ENCODE measurements at places on chromosomes 2 and 18. TPM values are rescaled to one million over a fixed set of nuclear protein-coding genes. Genes with fewer than 3 reads are reported as not detected.

- DNase-seq, result no peak
These were observed 71.2 kb upstream of the RBM44 start for GRCh38 chr2:237727363-237727762.

DNA sequence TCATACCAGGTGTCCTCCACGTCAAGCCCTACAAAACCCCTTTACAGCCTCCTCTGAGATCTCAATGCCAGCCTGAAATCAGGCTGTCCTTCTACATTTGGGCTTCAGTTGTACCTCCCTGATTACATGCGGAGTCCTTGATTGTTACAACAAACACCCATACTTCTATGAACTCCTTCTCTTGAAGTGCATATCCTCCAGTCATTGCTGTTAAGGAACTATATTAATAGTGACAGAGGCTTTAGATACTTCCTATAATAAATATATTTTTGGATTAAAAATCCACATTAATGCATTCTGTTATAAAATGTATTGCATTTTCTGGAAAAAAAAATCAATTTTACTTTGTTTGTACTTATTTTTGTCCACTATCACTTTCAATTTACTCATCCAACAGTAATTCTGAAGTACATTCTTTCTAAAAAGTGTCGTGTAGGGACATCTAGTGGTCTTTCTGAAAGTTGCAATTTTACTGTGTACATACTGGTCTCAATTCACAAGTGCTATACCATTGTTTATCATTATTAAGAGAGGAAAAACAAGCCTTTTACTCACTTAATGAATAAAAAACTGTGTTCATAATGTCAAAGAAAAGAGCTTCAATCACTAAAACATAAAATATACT, 316.4 kb downstream of the DSEL start:
- no peak for DNase-seq

GRCh38 chr18:68035774-68036522, 519.4 kb upstream of the DSEL start:
- no peak for DNase-seq

- DNase-seq, result no peak
These were observed 47.7 kb downstream of the SERTAD2 start for GRCh38 chr2:64605991-64606478.

DNA sequence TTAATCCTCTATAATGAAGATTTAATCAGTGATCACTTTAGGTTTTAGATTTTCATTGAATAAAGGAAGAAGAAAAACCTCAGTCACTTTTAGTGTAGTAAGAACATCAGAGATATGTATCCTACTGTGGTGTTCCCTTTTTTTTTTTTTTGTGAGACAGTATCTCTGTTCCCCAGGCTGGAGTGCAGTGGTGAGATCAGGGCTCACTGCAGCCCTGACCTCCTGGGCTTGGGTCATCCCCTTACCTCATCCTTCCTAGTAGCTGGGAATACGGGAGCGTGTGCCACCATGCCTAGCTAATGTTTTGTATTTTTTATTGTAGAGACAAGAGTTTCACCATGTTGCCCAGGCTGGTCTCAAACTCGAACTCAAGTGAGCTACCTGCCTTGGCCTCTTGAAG, 5.1 kb downstream of the SLC39A10 start:
- DNase-seq, result no peak

Gene GPR39
- total RNA-seq, result not detected
